ENCODE measurements at places on chromosomes 16 and 17.

GRCh38 chr16:8452941-8453340 is 137.4 kb downstream of the TMEM114 start:
- no peak for DNase-seq

DNA sequence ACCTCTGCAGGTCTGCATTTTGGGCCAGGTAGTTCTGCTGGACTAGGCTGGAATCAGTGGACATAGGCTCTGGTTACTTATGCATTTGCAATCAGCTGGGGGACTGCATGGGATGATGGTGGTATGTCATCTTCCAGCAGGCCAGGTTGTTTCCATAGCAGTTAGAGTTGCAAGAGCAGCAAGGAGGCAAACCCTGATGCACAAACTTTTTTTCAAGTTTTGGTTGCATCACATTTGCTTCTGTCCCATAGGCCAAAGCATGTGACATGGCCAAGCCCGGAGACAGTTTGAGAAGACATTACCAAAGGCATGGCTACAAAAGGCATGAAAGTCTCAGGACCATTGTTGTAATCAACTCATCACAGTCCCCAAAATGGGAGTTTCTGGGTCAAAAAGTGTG is 58.2 kb downstream of the PRKCB start:
- no peak for DNase-seq

GRCh38 chr17:50346313-50347116 is 589 bp downstream of the XYLT2 start:
- peak; percentile 16 for DNase-seq

- DNase-seq, result no peak
Observed at GRCh38 chr17:12826431-12826830, 37.1 kb downstream of the ARHGAP44 start.

DNA sequence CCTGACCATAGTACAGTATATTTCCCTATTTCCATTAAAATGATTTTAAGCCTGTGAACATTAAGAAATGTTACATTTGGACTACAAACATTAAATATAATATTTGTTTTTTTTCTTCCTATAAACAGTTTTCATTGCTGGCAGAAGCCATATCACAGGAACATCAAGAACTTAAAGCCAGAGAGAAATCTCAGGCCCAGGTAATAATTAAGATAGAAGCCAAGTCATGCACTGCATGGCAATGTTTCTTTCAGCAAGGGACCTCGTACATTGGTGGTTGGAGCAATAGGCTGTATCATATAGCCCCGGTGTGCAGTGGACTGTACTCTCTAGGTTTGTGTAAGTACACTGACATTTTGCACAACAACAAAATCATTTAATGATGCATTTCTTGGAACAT is 30.1 kb downstream of the CEP95 start:
- DNase-seq, result no peak

DNA sequence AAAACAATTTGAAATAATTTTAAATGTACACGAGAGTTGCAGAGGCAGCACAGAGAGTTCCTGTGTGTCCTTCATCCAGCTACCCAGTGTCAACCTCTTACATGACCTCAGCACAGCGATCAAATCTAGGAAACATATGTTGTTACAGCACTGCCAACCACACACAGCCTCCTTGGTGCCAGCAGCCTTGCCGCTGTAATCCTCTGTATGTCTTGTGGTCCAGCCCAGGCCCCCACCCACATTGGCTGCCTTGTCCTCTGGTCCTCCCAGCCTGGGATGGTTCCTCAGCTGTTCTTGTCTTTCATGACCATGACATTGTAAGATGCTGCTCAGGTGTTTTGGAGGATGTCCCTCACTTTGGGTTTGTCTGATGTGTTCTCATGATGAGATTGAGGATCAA is 178.0 kb downstream of the RPTOR start:
- DNase-seq, result no peak

DNA sequence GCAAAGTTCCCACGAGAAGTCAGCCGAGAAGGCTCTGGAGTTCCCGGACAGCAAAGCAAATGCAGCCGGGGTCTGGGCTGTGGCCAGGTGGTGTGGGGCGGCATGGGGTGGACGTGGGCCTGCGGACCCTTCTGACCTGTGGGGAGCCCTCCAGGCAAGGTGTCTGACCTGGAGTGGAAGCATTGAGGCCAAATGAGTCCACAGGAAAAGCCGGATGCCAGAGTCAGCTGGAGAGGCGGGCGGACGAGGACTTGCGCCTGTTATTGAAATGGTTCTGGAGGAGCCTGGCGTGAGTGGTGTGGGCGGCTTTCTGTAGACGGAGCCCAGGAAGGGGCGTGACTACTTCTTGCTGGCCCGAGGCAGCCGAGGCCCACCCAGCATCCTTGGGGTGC is 50.5 kb upstream of the ZNF750 start:
- no peak for DNase-seq

DNA sequence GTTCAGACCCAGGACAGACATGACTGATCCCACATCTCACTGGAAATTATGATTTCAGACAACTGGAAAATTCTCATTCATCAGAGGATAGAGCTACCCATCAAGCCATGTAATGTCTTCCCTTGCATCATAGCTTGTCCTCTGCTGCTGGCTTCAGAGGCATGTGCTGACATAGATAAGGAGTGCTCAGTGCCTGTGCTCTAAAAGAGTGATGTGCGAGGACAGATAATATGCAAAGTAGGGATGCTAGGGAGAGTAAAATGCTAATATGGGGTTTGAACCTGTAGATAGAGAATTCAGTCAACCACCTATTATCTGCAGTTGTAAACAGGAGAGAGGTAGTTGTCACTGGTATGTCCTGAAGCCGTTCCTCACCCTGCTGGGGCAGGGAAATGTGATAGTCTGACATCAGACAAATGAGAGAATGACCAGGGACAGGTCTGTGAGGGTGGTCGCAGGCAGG is 349.7 kb upstream of the CCL2 start:
- no peak for DNase-seq

- DNase-seq, result no peak
Observed at GRCh38 chr17:49723423-49723822, 15.7 kb upstream of the SLC35B1 start.

- no peak for DNase-seq
Observed at GRCh38 chr17:65485388-65486299, 75.8 kb downstream of the AXIN2 start.

- DNase-seq, result no peak
Observed at GRCh38 chr16:72367851-72368250, 195.9 kb upstream of the PMFBP1 start.

- DNase-seq, result no peak
Observed at GRCh38 chr16:70253291-70254106, 1.8 kb upstream of the EXOSC6 start.

DNA sequence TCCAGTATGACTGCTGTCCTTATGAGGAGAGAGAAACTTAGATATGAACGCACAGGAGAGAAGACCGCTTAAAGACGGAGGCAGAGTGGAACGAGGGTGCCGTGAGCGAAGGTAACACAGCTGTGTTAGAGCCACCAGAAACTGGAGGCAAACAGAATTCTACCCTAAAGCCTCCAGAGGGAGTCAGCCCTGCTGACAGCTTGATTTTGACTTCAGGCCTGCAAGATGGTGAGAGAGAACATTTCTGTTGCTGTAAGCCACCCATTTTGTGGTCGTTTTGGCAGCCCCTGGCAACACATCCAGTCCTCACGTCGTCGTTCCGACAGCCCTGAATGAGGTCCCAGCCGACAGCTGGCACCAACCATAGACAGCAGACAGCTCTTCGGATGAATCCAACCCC is 2.8 kb upstream of the SPATA2L start:
- no peak for DNase-seq

- no peak for DNase-seq
Observed at GRCh38 chr17:36888236-36888951, 48.9 kb upstream of the LHX1 start.

- no peak for DNase-seq
Observed at GRCh38 chr17:15446036-15446435, 21.4 kb downstream of the CDRT4 start.

GRCh38 chr17:19359151-19359550 is 3.4 kb downstream of the B9D1 start:
- no peak for DNase-seq

- no peak for DNase-seq
Observed at GRCh38 chr17:58902322-58902721, 146.7 kb downstream of the PPM1E start.

DNA sequence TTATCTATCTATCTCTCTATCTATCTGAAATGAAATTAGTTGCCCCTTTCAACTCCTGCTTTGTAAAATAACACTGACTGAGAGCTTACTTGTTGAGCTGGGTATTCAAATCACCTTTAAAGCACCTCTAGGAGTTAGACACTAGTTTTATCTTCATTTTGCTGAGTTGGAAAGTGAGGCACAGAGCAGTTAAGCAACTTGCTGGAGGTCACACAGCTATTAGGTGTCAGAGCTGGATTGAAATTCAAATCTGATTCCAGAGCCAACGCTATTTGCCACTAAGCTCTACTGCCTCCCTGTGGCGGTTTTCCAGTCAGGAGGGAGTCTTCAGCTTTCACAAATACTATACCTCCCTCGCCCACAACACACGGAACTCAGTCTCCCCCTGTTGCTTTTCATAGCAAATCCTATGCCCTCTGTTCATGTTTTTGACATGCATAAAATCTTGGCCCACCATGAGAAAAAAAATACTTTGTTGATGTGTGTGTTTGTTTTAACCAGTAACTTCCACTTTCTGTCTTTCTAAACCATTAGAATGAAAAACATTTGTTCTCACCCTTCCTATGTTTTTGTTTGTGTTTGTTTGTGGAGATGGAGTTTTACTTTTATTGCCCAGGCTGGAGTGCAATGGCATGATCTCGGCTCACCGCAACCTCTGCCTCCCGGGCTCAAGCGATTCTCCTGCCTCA is 74.8 kb upstream of the SMURF2 start:
- no peak for DNase-seq

DNA sequence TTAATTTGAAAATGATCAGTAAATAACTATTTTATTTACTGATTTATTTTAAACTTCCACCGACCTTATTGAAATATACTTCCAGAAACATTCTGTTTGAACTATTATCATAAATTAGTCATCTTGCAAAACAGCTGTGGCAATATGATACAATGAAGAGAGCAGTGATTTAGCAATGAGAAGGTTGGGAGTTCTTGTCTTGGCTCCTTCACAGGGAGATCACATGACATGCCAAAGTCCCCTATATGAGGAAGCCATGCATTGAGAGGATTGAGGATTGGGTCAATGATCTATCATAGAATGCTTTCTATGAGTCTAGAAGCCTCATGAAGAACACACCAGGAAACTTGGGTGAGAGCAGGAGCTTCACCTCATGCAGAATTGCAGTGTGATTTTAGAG is 222.7 kb downstream of the LGALS9B start:
- DNase-seq, result no peak

DNA sequence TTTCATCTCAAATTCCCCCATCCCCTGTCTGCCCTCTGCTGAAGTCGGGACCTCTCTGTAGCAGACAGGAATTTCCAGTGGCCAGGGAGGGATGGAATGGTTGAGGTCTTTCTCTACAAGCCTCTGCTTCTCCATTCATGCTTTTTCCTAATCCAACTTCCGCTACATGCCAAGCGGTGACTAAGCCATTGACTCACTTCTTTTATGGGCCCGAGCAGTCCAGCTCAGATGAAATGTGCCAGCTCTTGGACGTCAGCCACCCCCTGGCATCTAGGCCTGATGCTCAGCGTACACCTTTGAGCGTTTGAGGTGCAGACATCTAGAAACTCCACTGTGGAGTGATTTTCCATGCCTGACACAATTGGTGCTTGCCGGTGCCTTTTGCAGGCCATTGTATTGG is 40.7 kb upstream of the GPR139 start:
- DNase-seq, result no peak

- DNase-seq, result no peak
Observed at GRCh38 chr16:86598607-86599565, 20.5 kb downstream of the FOXL1 start.

GRCh38 chr16:85908444-85908843 is 9.5 kb downstream of the IRF8 start:
- DNase-seq, result no peak

DNA sequence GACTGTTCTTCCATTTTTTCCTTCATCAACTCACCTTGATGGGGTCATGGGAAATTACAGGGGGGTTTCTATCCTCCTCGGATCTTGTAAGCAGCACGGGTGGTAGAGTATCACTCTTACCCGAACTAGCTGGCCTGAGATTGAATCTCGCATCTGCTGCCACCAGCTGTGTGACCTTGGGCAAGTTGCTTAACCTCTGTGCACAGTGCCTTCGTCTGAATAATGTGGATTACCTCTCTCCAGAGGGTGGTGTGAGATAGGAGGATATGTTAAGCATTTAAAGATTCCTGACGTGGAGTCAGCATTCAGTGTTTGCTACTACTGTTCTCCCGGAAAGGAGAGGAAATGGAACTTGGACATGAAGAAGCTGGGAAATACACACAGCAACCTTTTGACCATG is 24.4 kb downstream of the LASP1 start:
- no peak for DNase-seq

DNA sequence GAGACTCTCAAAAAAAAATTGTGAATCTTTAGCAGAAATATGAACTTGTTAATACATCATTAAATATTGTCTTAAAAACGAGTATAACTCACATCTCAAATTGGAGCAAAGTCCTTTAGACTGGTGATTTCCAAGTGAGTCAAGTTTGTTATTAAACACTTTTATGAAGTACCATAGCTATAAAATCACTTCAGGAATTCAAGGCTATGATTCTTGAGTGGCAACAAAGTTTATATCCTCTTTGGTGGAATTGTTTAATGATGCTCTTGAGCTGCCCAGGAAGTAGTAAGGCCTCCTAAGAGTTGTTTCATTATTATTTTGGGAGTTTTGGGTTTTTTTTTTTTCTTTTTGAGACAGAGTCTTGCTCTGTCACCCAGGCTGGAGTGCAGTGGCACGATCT is 16.7 kb upstream of the BLMH start:
- DNase-seq, result no peak

- DNase-seq, result no peak
Observed at GRCh38 chr16:27319257-27319965, 5.6 kb downstream of the IL4R start.

DNA sequence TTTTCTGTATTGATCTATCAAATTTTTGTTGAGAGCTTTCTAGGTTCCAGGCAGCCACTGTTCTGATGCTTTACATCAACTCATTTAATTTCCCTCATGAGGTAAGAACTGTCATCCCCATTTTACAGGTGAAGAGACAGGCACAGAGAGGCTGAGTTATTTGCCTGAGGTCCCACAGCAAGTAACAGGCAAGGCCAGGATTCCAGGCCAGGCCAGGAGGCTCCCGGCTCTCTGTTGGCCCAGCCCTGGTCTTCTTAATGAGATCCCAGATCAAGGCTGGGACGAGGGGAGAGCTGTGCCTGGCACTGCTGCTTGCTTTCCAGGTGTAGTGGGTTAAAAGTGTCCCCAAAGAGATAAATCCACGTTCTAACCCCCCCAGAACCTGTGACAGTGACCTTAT is 22.4 kb upstream of the RMI2 start:
- DNase-seq, result no peak

DNA sequence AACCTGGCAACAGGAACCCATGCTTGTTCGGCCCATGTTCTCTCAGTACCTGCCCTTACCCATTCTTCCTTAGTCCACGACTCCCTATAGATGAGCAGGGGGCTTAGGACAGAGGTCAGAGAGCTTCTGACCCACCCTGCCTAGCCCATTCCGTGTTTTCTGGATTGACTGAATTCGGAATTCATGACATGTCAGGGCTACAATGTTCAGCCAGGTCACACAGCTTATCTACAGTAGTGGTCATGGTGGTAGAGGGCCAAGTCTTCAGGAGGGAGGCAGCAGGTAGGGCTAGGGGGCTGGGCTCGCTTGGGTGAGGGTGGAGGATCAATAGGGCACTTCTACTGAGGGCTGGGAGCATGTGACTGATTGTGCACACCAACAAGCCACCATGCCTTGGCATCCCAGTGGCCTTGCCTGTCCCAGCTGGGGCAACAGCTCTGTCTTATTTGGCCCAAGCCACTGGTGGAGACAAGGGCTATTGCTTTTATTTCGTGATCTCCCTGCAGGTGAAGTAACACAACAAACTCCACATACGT is 3.1 kb downstream of the HEXIM2 start:
- no peak for DNase-seq

All from stimulated activated CD8-positive, alpha-beta memory T cell treated with anti-CD3 and anti-CD28 coated beads, Interleukin-15, amount 100 ng/mL, for 4 hours (primary cell).